ENCODE measurements at places on chromosomes 2 and 18. TPM values are rescaled to one million over a fixed set of nuclear protein-coding genes. Genes with fewer than 3 reads are reported as not detected.

The CIB4 gene
- not detected for polyA plus RNA-seq

The ICA1L gene
- polyA plus RNA-seq: 0.45 TPM

The CAPN13 gene
- polyA plus RNA-seq: not detected

The HRH4 gene
- polyA plus RNA-seq: 2.2 TPM

The ARHGEF4 gene
- polyA plus RNA-seq: 1.4 TPM

The DSEL gene
- 0.61 TPM for polyA plus RNA-seq

The IL37 gene
- not detected for polyA plus RNA-seq

The LAMA3 gene
- polyA plus RNA-seq: not detected

The RGPD3 gene
- not detected for polyA plus RNA-seq

The ANKRD30B gene
- not detected for polyA plus RNA-seq

The HOXD8 gene
- not detected for polyA plus RNA-seq

The ITGB1BP1 gene
- 161 TPM for polyA plus RNA-seq

The CDK15 gene
- not detected for polyA plus RNA-seq

The ACTG2 gene
- not detected for polyA plus RNA-seq

The RAB6D gene
- polyA plus RNA-seq: not detected

The CELF4 gene
- polyA plus RNA-seq: not detected

The OTOF gene
- 0.55 TPM for polyA plus RNA-seq

The ACKR3 gene
- polyA plus RNA-seq: 3.7 TPM

The SERPINB11 gene
- not detected for polyA plus RNA-seq

The FIGN gene
- not detected for polyA plus RNA-seq

The TLX2 gene
- 0.33 TPM for polyA plus RNA-seq

The ALPI gene
- polyA plus RNA-seq: not detected

The KIAA2012 gene
- not detected for polyA plus RNA-seq

The TRIM54 gene
- polyA plus RNA-seq: not detected

The CREB1 gene
- 75.8 TPM for polyA plus RNA-seq

The ALK gene
- polyA plus RNA-seq: not detected

The NT5DC4 gene
- polyA plus RNA-seq: not detected

The RMDN2 gene
- polyA plus RNA-seq: 3.1 TPM

The TIGD1 gene
- polyA plus RNA-seq: 12.7 TPM

The POTEC gene
- not detected for polyA plus RNA-seq

The AQP4 gene
- not detected for polyA plus RNA-seq

The MAP3K19 gene
- not detected for polyA plus RNA-seq

The AQP12A gene
- not detected for polyA plus RNA-seq

The C2orf15 gene
- polyA plus RNA-seq: 4.7 TPM

The KCNE4 gene
- polyA plus RNA-seq: not detected

The APLF gene
- 3.2 TPM for polyA plus RNA-seq

The PTMA gene
- polyA plus RNA-seq: 1,836 TPM

Data from CD4-positive, alpha-beta memory T cell (primary cell).